ENCODE measurements at places on chromosomes 7 and 10.

DNA sequence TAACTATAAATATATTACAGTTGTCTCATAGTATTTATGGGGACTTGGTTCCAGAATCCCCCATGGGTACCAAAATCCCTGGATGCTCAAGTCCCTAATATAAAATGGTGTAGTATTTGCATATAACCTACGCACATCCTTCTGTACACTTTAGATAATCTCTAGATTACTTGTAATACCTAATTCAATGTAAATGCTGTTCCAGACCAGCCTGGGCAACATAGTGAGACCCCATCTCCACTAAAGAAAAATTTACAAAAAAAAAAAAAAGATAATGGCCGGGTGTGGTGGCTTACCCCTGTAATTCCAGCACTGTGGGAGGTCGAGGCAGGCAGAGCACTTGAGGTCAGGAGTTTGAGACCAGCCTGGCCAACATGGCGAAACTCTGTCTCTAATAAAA, 17.4 kb upstream of the GNA12 start:
- DNase-seq: no peak

DNA sequence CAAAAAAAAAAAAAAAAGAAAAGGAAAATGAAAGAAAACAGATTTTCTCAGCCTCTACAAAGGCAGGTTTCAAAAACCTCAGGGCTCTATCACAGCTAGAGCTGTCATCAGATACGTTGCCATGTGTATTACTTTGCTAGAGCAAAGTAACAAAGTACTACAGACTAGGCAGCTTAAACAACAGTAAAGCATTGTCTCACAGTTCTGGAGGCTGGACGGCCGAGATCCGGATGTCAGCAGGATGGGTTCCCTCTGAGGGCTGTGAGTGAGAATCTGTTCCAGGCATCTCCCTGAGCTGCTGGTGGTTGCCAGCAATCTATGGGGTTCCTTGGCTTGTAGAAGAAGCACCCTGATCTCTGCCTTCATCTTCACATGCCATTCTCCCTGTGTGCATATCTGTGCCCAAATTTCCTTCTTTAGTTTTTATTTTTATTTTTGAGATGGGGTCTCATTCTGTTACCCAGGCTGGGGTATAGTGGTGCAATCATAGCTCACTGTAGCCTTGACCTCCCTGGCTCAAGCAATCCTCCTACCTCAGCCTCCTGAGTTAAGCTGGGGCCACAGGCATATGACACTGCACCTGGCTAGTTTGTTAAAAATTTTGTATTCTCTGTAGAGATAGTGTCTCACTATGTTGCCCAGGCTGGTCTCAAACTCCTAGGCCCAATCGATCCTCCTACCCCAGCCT, 48.9 kb upstream of the KDM7A start:
- no peak for DNase-seq

- no peak for DNase-seq
These were observed 11.8 kb upstream of the ACSL5 start for GRCh38 chr10:112361951-112362751.

- no peak for DNase-seq
These were observed 76.1 kb downstream of the NHLRC2 start for GRCh38 chr10:113930482-113931057.

GRCh38 chr10:15730341-15730740, 10.6 kb upstream of the ITGA8 start:
- DNase-seq: no peak

GRCh38 chr7:74266191-74266963, 12.2 kb upstream of the RFC2 start:
- DNase-seq: no peak

GRCh38 chr10:73262105-73262730, 9.8 kb upstream of the MRPS16 start:
- DNase-seq: no peak

DNA sequence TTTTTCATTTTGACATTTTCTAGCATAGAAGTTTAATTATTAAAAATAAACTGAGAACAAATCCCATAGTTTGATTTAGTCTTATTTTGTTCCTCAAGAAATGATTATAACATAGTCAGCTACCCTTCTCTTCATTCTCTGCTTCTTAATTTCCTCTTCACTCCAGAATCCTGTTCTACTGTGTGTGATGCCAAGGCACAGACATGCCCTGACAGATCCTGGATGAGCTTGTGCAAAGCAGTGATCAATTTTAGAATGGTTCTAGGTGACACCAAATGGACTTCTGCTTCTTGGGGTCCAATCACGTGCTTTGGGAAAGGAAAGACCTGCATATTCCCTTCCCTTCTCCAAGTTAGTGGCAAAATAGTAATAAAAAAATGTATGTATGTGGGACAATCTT, 665.6 kb downstream of the MAGI2 start:
- DNase-seq: no peak

GRCh38 chr7:70028620-70029019, 430.3 kb downstream of the AUTS2 start:
- no peak for DNase-seq

GRCh38 chr7:149196151-149196704, 882 bp downstream of the ZNF282 start:
- DNase-seq: no peak

DNA sequence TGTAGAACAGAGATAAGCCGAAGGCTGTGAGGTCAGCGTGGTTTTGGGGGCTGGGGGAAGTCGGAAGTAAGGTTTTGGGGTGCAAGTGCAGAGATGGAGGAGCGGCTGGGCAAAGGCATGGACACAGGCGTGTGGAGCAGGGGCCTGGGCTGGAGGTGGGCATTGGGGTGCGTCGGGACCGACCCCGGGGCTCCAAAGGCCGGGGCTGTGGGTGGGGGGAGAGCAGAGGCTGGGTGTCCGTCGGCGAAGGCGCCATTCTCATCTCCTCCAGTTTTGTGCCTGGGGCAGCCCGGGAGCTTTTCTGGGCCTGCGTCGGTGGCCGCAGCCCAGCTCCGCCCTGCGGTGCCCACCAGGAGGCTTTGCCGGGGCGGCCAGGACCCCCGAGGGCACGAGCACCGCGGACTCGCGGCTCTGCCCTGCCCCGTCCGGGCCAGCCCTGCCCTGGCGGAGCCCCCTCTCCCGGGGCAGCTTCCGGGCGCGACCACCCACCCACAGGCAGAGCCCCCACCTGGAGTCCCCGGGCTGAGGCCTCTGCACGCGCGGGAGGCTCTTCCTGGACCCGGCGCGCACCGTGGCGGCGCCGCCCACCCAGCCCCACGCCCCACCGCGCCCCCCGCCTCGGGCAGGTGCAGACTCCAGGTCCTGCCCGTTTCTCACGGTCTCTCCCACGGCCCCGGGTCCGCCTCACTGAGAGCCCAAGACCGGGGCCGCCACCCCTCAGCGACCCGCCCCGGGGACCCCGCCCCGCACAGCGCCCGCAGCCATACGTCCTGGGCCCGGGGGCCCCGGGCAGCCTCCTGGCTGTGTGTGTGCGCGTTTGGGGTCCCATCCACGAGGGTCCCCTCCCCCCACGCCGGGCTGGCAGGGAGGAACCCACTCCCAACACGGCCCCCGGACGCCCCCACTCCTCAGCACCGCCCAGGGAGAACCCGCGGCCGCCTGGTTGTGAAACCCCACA, 7.7 kb upstream of the SCART1 start:
- DNase-seq: no peak

DNA sequence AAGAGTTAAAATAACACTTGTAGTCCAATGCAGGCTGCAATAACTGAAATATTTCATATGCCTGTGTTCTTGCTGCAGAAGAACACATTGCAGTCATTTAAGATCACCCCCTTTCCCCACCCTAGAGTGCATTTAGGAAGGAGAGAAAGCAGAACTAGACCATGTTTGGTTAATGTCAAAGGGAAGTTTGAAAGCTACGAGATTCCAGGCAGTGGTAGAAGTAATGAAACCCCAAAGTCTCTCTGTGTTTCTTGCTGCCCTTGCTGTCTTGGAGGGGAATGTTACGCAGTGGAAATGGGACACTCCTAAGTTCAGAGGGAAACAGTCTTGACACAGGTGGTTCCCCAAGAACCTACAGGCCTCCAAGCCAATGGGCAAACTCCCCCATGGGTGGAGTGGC, 242.9 kb downstream of the PTEN start:
- DNase-seq: no peak

- DNase-seq: no peak
These were observed 21.7 kb downstream of the ZNF316 start for GRCh38 chr7:6658618-6659345.

GRCh38 chr10:35409808-35410207, 73.5 kb downstream of the CCNY start:
- no peak for DNase-seq

GRCh38 chr7:36090976-36091873, 61.8 kb upstream of the EEPD1 start:
- DNase-seq: no peak

DNA sequence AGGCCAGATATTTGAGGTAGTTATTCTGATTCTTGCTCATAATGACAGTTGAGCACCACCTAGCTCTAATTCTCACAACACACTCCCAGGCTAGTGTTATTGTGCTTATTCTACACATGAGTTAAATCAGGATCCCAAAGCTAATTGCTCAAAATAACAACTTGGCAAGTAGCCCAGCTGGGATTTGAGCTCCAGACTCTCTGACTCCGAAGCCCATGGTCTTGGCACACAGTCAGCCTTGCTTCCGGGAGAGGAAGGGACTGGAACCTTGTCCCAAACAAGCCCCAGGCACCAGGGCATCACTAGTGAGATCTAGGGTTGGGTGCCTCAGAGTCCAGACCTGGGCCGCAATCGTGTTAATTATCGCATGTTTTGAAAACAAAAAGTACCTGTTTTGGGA, 101.4 kb downstream of the GPAM start:
- DNase-seq: no peak

DNA sequence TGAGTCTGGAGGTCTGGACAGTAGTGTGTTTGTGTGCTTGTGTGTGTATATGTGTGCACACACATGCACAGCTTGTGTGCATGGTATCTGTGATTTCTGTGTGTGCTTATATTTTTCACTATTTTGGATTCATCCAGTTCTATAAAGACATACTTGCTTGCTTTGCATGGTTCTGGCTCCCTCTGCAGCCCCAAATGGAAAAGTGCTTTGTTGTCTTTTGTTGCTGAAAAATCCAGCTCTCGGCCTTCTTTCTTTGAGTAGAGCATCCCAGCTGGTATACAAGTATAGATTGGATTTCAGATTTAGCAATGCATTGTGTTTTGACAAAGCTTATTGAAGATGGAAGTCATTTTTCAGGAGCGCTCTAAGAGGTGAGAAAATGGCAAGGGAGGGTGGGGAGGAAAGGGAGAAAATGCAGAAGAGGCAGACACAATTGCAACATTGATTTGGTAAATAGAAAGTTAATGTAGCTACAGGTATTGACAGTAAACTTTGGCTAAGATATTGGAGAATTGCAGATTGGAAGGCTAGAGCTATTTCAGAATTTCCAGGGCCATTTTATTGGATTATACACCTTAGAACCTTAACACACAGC, 333.9 kb downstream of the AUTS2 start:
- peak; percentile 46 for DNase-seq

- DNase-seq: no peak
These were observed 80.2 kb upstream of the PRR15 start for GRCh38 chr7:29483219-29484104.
